Cortex of kidney (tissue), 1 donor: ENCODE measurements at places on chromosomes 7 and 10.

DNA sequence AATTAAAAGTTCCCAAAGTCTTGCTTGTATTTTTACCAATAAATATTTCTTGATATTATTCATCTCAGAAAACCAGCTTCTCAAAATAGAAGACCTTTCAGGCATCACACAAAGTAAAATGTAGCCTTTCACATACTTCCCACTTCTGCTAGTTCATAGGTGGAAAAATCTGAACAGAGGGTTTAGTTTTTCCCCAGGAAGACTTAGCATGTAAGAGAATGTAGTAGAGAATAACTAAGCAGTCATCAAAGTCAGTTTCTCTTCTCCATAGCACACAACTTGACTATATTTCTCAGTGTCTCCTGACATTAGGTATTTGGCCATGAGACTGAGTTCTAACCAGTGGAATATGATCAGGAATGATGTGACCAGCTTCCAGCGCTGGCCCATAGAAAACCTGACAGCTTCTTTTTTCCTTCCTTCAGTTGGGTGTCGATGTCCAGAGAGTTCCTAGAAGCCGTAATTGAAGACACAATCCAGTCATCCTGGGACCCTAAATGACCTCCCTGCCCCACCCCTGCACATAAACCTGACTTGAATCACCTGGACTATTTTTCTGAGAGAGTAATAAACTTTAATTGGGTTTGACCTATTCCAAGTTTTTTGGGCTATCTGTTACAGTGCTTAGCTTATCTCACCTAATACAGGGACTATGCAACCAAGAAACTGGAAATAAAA, 67.5 kb upstream of the WNT16 start:
- DNase-seq: no peak

DNA sequence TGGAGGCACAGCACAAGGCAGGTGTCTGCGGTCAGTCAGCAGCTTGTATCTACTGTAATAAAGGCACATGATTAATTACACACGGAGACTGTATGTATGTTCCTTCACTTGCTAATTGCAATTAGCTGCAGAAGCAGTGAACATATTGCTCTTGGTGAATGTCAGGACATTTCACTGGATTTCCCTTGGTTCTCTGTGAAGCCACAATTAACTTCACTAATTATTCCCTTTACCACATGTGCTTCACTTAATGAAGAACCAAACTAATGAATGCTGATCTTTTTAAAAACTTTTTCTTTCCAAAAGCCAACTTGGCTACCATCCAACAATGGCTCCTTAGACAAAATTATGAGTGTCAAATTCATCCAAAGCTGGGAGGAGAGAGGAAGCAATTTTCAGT, 290.7 kb downstream of the ADRA2A start:
- no peak for DNase-seq

- DNase-seq: no peak
These were observed 86.5 kb downstream of the PLXNA4 start for GRCh38 chr7:132489776-132490237.

DNA sequence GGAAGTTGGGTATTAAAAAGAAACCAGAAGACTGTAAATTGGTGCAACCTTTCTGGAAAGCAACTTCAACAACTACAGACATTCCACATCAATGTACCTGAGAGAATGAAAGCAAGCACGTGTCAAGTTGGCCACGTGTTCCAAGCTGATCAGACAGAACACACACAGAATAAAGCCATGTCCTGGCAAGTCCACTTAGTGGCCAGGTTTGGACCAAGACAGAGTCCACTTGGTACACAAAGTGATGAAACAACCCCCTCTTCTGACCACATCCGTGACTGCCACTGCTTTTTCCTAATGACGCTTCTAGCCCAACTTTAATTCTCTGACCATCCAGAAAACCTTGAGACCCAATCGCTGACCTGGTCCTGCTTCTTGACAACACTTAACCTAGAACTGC, 109.4 kb downstream of the ABLIM1 start:
- DNase-seq: no peak

DNA sequence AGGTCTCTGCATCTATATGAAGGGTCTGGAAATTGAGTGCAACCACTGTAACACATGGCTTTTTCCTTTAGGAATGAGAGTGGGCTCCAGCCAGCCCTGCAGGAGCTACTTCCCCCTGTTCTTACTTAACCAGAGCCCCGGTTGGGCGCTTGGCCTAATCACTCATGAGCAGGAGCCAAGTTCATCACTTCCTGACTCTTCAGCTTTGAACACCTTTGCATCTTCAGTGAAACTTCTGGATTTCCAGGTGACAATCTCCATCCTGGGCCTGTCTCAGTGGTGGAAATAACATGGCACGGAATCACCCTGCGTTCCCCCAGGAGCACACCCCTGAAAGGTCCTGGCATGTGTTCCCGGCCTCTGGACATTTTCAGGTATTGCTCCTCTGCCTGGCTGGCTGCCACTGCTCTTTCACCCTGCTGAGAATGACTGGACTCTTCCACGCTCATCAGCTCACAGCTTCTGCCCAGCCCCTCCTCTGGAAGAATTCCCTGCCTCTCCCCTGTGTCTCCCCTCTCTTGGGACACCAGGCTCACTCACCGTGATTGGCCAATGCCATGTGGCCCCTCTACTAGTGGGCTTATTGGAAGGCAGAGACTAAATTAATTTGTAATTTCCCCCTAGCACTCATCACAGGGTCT, 229.1 kb upstream of the GRB10 start:
- DNase-seq: no peak

DNA sequence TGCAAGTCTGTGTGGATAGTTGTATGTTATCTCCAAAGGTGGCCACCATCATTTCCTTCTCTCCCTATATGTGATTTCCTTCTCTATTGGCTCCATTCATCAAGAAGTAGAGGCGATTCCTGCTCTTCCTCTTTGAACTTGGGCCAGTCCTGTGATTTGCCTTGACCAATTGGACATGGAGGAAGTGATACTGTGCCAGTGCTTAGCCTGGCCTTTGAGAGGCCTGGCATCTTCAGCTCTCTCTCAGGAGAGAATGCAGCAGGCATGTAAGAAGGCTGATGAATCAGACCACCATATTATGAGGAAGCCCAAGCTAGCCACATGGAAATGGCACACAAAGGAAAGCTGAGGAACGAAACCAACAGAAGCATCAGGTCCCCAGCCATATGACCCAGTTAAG, 195.0 kb upstream of the SVIL start:
- DNase-seq: no peak

- no peak for DNase-seq
These were observed 27.6 kb downstream of the UNCX start for GRCh38 chr7:1260244-1260635.

GRCh38 chr7:133744451-133744850, 382.7 kb upstream of the LRGUK start:
- no peak for DNase-seq

DNA sequence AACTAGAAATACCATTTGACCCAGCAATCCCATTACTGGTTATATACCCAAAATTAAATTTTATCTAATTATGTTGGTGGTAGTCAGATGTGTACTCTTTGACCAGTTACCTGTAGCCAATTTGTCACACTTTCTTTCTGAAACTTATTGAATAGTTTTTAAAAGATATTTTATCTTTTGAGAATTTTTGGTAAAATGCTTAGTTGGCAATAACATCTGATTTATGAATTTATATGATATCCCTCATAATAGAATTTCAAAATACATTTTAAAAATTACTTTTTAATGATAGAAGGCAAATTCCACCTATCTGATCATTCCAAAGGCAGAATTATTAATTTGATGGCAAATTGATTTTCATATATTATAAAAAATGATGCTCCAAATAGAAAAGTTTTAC, 569.3 kb downstream of the ATRNL1 start:
- DNase-seq: no peak

DNA sequence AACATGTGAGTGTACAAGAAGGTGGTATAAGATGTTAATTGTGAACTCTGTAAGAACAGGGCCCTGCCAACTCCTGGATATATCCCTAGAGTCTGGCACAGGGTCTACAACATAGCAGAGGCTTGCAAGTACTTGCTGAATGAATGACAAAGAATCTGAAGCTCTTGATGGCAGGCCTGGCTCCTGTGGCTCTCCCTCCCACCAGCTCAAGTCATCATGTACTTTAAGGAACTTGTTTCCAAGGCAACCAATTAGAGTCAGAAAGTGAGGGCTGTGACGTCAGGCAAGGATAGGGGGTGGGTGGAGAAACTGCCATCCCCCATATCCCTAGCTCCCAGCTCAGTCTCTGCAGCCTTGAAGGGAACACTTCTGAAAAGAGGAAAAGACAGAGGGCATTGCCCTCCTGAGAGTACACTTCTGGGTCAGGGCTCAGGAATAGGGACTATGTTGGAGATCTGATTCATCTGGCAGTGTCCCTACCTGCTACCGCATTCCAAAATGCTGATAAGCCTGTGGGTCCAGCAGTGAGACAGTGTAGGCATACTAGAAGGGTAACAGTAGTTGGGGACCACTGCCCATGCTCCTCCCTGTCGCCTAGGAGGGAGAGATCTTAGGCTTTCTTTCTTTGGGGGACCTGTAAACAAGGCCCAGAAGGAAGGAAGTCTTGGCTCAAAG, 34.6 kb upstream of the BTRC start:
- DNase-seq: no peak

- DNase-seq: no peak
These were observed 5.4 kb downstream of the TSPAN13 start for GRCh38 chr7:16758631-16759611.

GRCh38 chr10:84054743-84055142, 84.6 kb upstream of the GHITM start:
- no peak for DNase-seq

- no peak for DNase-seq
These were observed 1.0 kb downstream of the PFKP start for GRCh38 chr10:3068201-3068967.
